Esophagus muscularis mucosa (tissue), 4 donors: ENCODE measurements at places on chromosomes 13 and 19. TPM values are rescaled to one million over a fixed set of nuclear protein-coding genes. Genes with fewer than 3 reads are reported as not detected.
A peak's percentile ranks its signal among the peaks of the same experiment; 100 is the strongest.

GRCh38 chr19:52237197-52237596 lies 32.2 kb upstream of the ZNF766 start:
- H3K27me3 ChIP-seq, result no peaks in the 10 kb centered on the region
- no peak overlapping the region for H3K27ac ChIP-seq
- no peak overlapping the region for H3K4me3 ChIP-seq
- no peak for DNase-seq

The C19orf18 gene
- total RNA-seq, result 0.84 TPM

The CYP4F2 gene
- not detected for total RNA-seq

The NXNL1 gene
- not detected for total RNA-seq

- no peaks in the 10 kb centered on the region for H3K4me1 ChIP-seq
- no peak for DNase-seq
- H3K27me3 ChIP-seq, result no peaks in the 10 kb centered on the region
- H3K36me3 ChIP-seq, result no peaks in the 10 kb centered on the region
- H3K27ac ChIP-seq, result no peak overlapping the region
- no peak overlapping the region for H3K4me3 ChIP-seq
These were observed 39.7 kb upstream of the HTR2A start for GRCh38 chr13:46936525-46936924.

GRCh38 chr19:23762884-23763711 lies 4.4 kb upstream of the ZNF681 start:
- peak overlapping the region; percentile 42 for H3K27ac ChIP-seq
- peaks cover 21% of the 10 kb centered on the region for H3K4me1 ChIP-seq
- peak overlapping the region; percentile 76 for H3K4me3 ChIP-seq
- H3K36me3 ChIP-seq, result no peaks in the 10 kb centered on the region

GRCh38 chr13:99442273-99442895 lies 58.9 kb upstream of the TM9SF2 start:
- no peak overlapping the region for H3K4me3 ChIP-seq
- no peaks in the 10 kb centered on the region for H3K4me1 ChIP-seq
- H3K27ac ChIP-seq, result no peak overlapping the region
- H3K27me3 ChIP-seq, result peaks cover 11% of the 10 kb centered on the region

The SERPINE3 gene
- not detected for total RNA-seq

GRCh38 chr19:34556488-34556887 lies 74.9 kb downstream of the WTIP start:
- DNase-seq, result no peak
- no peak overlapping the region for H3K4me3 ChIP-seq
- H3K4me1 ChIP-seq, result no peaks in the 10 kb centered on the region
- H3K36me3 ChIP-seq, result no peaks in the 10 kb centered on the region

DNA sequence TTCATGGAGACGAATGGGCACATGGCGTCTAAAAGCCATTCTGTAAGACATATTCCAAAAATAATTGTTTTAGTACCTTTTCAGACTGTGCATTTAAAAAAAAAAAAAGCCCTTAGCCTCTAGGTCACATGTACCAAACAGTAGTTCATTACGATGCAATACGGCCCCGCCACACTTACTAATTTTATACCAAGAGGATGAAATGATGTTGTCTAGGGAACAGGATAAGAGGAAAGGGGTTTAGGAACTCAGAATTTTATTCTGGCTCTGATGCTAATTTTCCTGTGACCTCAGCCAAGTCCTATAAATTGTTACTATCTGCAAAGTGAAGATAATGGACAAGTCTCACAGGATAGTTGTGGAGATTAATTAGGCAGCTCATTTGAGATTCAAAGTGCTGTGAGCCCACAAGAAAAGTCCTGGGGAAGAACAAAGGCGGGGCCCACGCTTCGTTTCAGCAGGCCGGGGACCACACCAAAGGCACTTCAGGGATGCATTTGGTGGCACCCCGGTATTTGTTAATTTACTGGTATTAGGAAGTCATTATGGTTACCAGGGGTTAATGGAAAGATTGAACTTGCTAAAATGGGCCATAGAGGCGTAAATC lies 511.1 kb downstream of the IRS2 start:
- H3K27ac ChIP-seq, result no peak overlapping the region
- DNase-seq, result peak; percentile 66
- H3K27me3 ChIP-seq, result no peaks in the 10 kb centered on the region
- H3K4me1 ChIP-seq, result peaks cover 14% of the 10 kb centered on the region

DNA sequence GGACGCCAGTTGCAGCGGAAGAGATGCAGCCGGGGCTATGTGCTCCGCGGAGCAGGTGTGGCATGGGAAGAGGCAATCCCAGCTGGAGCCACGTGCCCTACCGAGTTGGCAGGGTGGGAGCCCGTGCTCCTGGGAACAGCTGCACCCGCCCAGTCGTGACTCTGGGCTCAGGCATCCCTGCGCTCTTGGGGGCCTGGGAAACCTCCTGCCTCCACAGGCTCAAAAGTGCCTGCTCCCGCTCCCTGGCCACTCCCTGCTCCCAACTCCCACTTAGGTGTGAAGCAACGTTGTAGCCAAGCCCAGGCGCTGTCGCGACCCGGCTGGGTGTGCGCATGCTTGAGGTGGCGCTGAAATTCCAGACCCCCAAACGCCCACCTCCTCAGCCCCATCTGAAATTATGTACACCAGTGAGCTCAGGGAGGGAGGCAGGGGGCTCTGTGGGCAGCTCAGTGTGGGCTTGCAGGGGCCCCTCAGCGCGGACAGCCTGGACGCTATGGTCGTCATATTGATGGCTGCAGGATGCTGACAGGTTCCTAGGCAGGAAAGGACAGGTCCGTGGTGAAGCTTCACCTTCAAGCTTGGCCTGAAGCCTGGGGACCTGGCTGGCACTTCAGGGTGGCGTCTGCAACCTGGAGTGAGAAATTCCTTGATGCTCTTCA lies 429.9 kb downstream of the SLITRK1 start:
- H3K36me3 ChIP-seq, result no peaks in the 10 kb centered on the region
- H3K4me1 ChIP-seq, result no peaks in the 10 kb centered on the region
- H3K4me3 ChIP-seq, result no peak overlapping the region
- H3K27ac ChIP-seq, result no peak overlapping the region
- H3K27me3 ChIP-seq, result no peaks in the 10 kb centered on the region
- no peak for DNase-seq

DNA sequence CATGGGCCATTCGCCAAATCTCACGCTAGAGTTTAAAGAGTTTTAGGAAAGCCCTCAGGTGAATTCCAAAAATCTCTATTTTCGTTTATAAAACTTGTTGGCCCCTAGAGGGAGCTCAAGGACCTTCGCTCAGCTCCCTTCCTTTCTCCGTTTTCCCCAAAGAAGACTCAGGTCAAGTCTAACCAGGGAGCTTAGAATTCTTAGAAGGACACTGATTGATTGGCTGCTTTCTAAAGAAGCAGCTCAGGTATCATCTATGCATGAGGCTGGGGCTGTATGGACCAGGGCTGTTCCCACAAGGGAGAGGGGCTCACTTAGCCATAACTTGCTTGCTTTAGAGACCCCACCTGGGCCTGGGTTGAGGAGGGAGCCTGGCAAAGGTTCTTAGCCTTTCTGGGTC lies 20.5 kb downstream of the DZIP1 start:
- H3K27me3 ChIP-seq, result no peaks in the 10 kb centered on the region
- H3K4me3 ChIP-seq, result no peak overlapping the region
- DNase-seq, result peak; percentile 7

- no peak overlapping the region for H3K4me3 ChIP-seq
- H3K27ac ChIP-seq, result no peak overlapping the region
- peaks cover 53% of the 10 kb centered on the region for H3K36me3 ChIP-seq
- H3K27me3 ChIP-seq, result no peaks in the 10 kb centered on the region
These were observed 25.0 kb downstream of the CKM start for GRCh38 chr19:45297674-45298073.

The PSG6 gene
- not detected for total RNA-seq

DNA sequence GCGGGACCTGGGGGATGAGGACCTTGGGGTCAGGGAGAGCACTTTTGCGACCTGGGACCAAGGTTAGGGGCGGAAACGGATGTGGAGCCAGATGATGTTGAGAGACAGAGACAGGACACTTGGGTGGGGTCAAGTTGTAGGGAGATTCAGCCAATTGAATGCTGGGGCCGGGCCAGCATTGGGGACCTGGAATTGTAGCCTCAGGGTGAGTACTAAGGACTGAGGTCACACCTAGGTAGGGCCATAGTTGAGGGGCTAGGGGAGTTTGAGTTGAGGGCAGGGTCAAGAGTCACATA lies 1.2 kb downstream of the ALKBH7 start:
- DNase-seq, result peak; percentile 92
- peak overlapping the region; percentile 94 for H3K4me3 ChIP-seq
- peaks cover 27% of the 10 kb centered on the region for H3K36me3 ChIP-seq
- peaks cover 13% of the 10 kb centered on the region for H3K4me1 ChIP-seq
- no peaks in the 10 kb centered on the region for H3K27me3 ChIP-seq

- peaks cover 25% of the 10 kb centered on the region for H3K4me1 ChIP-seq
- H3K27me3 ChIP-seq, result peaks cover 67% of the 10 kb centered on the region
- H3K36me3 ChIP-seq, result no peaks in the 10 kb centered on the region
- no peak for DNase-seq
These were observed 465.0 kb downstream of the ITGBL1 start for GRCh38 chr13:101917475-101917810.

GRCh38 chr13:113532156-113532806 lies 41.8 kb upstream of the DCUN1D2 start:
- no peak overlapping the region for H3K4me3 ChIP-seq
- no peak for DNase-seq
- H3K36me3 ChIP-seq, result peaks cover 72% of the 10 kb centered on the region
- no peak overlapping the region for H3K27ac ChIP-seq
- H3K4me1 ChIP-seq, result peaks cover 13% of the 10 kb centered on the region

- no peak for DNase-seq
- H3K27ac ChIP-seq, result peak overlapping the region; percentile 90
- H3K27me3 ChIP-seq, result no peaks in the 10 kb centered on the region
- peaks cover 51% of the 10 kb centered on the region for H3K4me1 ChIP-seq
- no peaks in the 10 kb centered on the region for H3K36me3 ChIP-seq
These were observed 50.8 kb downstream of the EFNB2 start for GRCh38 chr13:106484537-106485193.

- no peaks in the 10 kb centered on the region for H3K27me3 ChIP-seq
- peaks cover 28% of the 10 kb centered on the region for H3K36me3 ChIP-seq
- H3K4me1 ChIP-seq, result peaks cover 34% of the 10 kb centered on the region
- H3K27ac ChIP-seq, result peak overlapping the region; percentile 78
- H3K4me3 ChIP-seq, result no peak overlapping the region
These were observed 8.3 kb upstream of the MZF1 start for GRCh38 chr19:58581227-58582141.

GRCh38 chr13:60230593-60230992 lies 66.9 kb upstream of the DIAPH3 start:
- DNase-seq, result no peak
- H3K27me3 ChIP-seq, result no peaks in the 10 kb centered on the region
- H3K36me3 ChIP-seq, result no peaks in the 10 kb centered on the region
- no peak overlapping the region for H3K27ac ChIP-seq

The KLK14 gene
- total RNA-seq, result not detected

The ZNF792 gene
- 8.4 TPM for total RNA-seq

GRCh38 chr13:33524086-33524485 lies 238.5 kb upstream of the STARD13 start:
- no peaks in the 10 kb centered on the region for H3K27me3 ChIP-seq
- H3K4me3 ChIP-seq, result no peak overlapping the region
- no peak overlapping the region for H3K27ac ChIP-seq

- peaks cover 49% of the 10 kb centered on the region for H3K27me3 ChIP-seq
- no peaks in the 10 kb centered on the region for H3K36me3 ChIP-seq
- no peak overlapping the region for H3K27ac ChIP-seq
- peaks cover 24% of the 10 kb centered on the region for H3K4me1 ChIP-seq
These were observed 3.2 kb downstream of the NPAS1 start for GRCh38 chr19:47022541-47023447.

DNA sequence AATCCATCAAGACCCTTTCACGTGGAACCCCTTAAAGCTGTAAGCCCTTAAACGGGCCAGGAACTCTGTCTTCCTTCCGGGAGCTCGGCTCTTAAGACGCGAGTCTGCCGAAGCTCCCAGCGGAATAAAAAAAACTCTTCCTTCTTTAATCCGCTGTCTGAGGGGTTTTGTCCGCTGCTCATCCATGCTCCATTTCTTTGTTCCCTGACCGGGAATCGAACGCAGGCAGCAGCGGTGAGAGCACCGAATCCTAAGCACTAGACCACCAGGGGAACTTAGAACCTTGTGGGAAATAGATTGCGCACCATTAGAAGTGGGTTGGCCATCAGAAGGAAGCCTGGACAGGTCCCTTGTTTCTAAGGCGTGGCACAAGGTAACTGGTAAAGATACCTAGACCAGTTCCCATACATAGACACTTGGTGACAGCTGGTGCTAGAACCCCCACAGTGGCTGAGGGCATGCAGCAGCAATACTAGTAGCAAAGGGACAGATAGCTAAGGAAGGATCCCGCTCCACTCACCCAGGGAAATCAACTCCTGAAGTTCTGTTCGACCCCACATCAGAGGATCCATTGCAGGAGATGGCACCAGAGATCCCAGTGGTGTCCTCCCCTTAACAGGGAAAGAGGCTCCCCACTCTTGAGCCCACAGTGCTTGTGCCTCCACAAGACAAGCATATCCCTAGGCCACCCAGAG lies 1.5 kb upstream of the RGCC start:
- H3K27me3 ChIP-seq, result no peaks in the 10 kb centered on the region
- no peak overlapping the region for H3K4me3 ChIP-seq
- H3K27ac ChIP-seq, result no peak overlapping the region
- H3K36me3 ChIP-seq, result no peaks in the 10 kb centered on the region
- DNase-seq, result no peak
- H3K4me1 ChIP-seq, result peaks cover 28% of the 10 kb centered on the region

DNA sequence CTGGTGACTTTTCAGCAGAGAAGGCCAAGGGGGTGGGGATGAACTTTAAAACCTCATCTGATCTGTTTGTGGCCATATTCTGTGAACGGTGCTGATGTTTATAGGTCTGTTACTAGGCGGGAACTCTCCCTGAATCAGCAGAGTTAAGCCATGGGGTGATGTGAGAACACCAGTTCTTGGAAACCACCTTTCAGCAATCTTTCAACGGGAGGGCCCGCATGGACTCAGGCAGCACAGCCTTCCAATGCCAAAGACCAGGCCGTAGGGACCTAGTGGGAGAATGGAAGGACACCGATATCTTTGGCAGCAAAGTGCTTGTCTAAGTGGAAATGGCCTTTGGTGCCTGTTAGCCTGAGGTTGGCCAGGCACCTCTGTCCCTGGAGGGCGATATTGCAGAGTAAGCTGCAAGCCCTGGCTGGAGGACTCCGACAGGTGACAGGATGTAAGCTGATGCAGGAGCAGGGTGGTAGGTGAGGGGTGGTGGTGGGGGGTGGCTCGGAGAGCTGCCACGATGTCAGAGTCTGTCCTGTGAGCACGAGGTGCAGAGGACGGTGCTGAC lies 57.0 kb downstream of the ERCC5 start:
- DNase-seq, result no peak
- no peaks in the 10 kb centered on the region for H3K4me1 ChIP-seq
- H3K4me3 ChIP-seq, result no peak overlapping the region
- no peaks in the 10 kb centered on the region for H3K36me3 ChIP-seq
- no peak overlapping the region for H3K27ac ChIP-seq
